Calu3 (cell line): ENCODE measurements at places on chromosomes 3 and 15. TPM values are rescaled to one million over a fixed set of nuclear protein-coding genes. Genes with fewer than 3 reads are reported as not detected.
A peak's percentile ranks its signal among the peaks of the same experiment; 100 is the strongest.

SNX22 gene
- total RNA-seq: 1.3 and 1.6 TPM in 2 replicates

TMEM212 gene
- not detected in 2 replicates for total RNA-seq

GOLGA8Q gene
- total RNA-seq: not detected in 2 replicates

PLA2G4E gene
- total RNA-seq: 0.09 TPM in 1 of 2 replicates, not detected in the other

SCAP gene
- 67.6 and 74.2 TPM in 2 replicates for total RNA-seq

SLC35G2 gene
- 31.0 and 31.4 TPM in 2 replicates for total RNA-seq

- DNase-seq: no peak
Measured at GRCh38 chr15:77181305-77182074, 110.6 kb upstream of the TSPAN3 start.

GRCh38 chr15:43776718-43777266 lies at the start of gene ELL3:
Gene ELL3 (minus strand): TSS chr15:43776966. CDS start chr15:43776901, 65 bp downstream.
- DNase-seq: peak; percentile 71

- DNase-seq: no peak
Measured at GRCh38 chr3:14680716-14681115, 5.8 kb downstream of the C3orf20 start.

DNA sequence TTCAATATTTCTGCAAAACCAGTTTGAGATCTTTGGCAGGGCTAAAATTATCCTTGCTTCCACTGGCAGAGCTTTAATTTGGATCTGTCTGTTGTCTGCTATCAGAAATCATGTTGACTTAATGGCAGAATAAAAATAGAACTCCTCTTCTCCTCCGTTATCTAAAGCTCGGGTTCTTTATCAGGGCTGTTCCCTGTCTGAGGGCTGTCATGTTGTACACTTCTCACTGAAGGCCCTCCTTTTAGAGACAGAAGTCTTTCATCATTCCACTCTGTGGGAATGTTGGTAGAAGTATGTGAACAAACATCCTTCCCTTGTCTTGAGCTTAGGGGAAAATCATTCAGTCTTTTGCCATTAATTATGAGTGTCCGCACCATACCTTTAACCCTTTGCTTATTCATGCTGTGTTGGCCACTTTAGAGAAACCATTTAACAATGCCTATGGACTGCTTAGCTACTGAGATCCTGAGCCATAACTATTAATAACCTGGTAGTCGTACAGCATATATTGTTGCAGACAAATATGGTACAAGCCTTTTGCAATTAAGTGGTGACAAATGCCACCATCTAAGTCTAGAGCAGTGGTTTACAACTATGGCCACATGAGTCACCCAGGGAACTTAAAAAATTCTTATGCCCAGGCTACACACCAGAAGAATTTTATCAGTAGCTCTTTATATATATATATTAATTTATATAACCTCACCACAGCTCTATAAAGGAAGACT lies 226.0 kb upstream of the TPM1 start:
- DNase-seq: no peak

DNA sequence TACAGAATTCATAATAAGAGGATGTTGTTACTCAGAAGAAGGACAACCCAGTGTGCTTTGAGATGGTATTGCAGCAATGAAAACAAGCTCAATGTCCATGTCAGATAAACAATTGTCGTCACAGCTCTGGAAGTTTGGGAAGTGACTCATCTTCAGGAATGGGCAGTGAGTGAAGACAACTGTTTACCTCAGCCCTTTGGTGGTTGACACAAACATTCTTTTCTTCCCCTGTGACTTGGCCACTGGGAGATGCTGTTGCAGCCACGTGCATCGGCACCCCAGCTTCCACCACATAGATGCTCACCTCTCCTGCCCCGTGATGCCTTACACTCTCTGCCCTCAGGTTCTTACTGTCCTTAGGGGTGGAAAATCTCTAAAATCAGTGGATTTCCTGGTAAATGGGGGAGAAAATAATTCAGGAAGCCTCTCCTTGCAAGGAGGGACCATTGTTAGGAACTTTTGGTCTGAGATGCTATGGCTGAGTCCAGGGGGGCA lies 114.1 kb upstream of the GALNT15 start:
- DNase-seq: peak; percentile 60

DNA sequence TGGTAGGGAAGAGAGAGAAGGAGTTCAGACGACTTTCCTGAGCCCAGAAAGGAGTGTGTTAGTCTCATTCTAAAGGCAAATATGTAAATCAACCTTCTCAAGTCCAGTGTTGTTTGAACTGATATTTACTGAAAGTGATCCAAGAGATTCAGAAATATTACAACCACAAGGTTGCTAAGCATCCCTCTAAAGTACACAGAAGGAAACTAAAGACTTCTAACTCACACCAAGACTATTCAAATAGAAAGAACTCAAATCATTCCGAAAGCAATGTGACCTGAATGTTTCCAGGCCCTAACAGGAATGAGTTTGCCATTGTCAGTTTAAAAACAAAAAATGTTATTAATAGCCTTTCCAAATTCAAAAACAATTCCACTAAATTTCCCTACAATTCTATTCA lies 56.9 kb upstream of the VGLL3 start:
- no peak for DNase-seq

DNA sequence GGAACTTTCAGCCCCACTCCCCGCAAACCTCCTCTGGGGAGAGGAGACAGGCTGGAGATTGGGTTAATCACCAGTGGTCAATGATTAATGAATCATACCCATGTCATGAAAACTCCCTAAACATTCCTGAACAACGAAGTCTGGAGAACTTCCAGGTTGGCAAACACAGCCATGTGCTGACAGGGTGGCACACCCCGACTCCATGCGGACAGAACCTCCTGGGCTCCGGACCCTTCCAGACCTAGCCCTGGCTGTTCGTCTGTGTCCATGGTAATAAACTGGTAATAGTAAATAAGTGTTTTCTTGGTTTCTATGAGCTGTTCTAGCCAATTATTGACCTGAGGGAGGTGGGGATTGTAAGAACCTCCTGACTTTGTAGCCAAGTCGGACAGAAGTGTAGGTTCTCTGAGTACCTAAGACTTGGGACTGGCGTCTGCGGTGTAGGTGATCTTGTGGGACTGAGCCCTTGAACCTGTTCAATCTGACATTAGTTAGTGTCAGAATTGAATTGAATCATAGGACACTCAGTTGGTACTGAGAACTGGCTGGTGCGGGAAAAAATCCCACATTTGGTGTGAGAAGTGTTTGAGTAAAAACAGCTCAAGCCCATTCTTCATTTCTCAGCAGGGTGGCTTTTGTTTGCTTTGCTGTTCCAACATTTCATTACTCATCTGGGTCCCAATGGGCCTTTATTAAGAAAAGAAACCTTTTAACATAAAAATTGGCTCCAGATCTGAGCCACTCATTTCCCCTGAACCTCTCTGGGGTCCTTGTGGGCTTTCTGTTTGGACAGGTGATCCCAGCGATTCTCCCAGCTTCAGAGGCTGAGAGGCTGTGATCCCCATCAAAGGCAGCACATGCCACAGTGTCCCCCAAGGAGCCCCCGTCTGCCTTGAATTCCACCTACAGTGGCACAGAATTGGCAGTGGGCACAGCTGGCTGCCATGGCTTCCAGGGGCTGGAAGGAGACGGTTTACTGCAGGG lies 151.0 kb downstream of the TJP1 start:
- DNase-seq: peak; percentile 54
